ENCODE measurements at places on chromosomes 5 and 9.

DNA sequence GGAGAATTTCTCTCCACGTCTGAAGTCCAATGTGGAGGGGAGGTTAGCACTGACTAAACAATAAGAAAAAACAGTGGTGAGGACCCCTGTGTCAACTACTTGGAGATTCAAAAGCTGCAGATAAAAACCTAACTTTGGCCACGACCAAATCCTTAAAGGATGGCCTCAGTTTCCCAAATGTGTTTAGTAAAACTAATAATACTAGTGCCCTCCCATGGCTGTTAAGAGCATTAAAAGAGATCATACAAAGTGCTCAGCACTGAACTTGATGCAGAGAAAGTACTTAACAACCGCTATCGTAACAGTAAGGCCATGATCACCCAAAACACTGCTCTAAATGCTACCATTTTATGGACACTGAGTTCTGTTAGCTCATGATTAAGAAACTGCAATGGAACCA lies 288.4 kb downstream of the EBF1 start:
- no peak for DNase-seq

- DNase-seq: no peak
Observed at GRCh38 chr5:170538696-170539586, 35.1 kb downstream of the KCNIP1 start.

DNA sequence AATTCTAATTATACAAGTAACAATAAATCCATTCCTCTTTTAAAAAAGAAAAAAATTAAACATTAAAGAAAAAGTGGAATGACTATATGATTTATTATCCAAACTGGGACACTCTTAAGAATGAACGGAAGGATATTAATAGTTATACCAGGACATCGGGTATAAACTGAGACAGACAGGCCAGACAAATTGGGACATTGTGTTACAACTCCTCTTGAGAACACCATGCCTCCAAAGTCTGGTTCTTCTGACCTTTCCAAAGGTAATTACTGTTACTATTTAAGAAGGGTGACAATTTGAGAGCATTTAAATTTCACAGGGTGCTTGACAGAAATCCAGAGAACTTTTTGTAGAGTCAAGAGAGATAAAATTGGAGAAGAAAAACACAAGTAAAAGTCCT lies 132.1 kb upstream of the MARCHF11 start:
- DNase-seq: no peak

- DNase-seq: no peak
Observed at GRCh38 chr9:109497226-109498153, 617 bp downstream of the PTPN3 start.

- DNase-seq: no peak
Observed at GRCh38 chr9:128141604-128142003, 7.6 kb upstream of the LCN2 start.

GRCh38 chr9:116998305-116998704 lies 311.2 kb downstream of the TRIM32 start:
- no peak for DNase-seq

- DNase-seq: no peak
Observed at GRCh38 chr5:81334304-81335061, 33.1 kb downstream of the ZCCHC9 start.

DNA sequence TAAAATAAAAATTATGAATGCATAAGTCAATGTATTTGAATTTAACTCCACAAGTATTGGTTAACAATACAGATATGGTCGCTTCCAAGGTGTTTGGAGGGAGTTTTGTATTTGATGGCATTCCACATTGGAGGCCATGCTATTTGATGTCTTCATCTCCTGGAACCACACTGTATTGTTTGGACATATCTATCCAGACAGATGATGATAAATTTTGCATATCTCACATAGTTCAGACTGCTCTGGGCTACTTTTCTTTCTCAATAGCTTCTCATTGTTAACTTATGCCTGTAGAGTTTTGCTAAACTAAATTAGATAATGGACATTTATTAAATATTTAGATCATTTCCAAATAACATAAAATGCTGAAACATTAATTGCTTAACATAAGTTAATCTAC lies 58.0 kb downstream of the CDKN2A start:
- no peak for DNase-seq

- DNase-seq: no peak
Observed at GRCh38 chr5:58979090-58979489, 396.2 kb downstream of the RAB3C start.

DNA sequence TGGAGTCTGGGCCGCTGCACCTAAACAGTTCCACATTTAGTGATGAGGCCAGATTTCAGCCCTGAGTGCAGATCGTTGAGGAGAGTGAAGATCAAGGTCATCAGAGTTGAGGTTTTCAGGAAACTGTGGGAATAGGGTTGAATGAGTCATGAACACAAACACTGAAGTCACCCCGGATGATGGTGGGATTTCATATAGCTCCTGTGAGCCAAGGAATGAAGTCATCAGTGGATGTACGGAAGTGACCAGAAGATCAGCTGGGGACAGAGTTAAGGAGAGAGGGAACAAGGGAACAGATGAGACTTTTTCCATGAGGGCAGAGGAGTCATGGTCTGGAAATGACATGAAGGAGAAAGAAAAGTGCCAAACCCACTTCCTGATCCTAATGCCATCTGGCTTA lies 36.5 kb downstream of the PALM2AKAP2 start:
- no peak for DNase-seq

DNA sequence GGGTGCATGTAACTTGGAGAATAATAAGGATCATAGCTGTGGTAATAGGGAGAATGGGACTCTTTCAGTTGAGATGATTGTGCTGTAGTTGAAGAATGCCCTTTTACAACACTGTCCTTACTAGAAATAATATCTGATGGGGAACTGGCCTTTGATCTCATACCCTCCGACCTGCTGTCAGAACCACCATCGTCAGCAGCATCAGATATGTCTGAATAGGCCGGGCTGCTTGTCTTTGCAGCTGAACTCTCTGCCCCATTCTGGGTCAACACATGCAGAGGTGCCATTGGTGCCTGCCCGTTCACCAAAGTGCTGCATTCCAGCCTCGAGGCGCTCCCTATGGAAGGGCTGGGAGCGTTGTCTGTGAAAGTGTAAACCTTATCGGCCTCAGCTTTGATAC lies 99.1 kb downstream of the ZNF608 start:
- DNase-seq: no peak

- DNase-seq: no peak
Observed at GRCh38 chr5:146718609-146719008, 159.9 kb downstream of the PPP2R2B start.

DNA sequence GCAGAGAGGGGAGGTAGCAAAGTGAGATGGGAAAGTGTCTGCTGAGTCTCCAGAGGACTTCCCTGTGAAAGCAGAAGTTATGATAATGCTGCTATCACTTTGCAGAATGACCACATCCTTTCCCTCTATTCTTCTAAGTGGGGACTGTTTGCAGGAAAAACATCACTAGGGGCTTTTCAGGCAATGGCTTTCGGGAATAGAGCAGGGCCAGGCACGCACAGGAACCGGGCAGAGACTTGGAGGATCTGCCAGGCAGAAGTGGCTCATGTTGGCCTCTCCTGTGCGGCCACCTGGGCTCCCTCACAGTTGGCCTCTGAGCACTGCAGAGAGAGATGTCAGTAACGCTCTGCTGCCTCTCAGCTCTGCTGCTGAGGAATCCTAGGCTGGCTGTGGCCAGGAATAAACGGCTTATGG lies 214.7 kb downstream of the MAST4 start:
- DNase-seq: no peak

- DNase-seq: no peak
Observed at GRCh38 chr5:178322736-178323540, 90.3 kb upstream of the PHYKPL start.

DNA sequence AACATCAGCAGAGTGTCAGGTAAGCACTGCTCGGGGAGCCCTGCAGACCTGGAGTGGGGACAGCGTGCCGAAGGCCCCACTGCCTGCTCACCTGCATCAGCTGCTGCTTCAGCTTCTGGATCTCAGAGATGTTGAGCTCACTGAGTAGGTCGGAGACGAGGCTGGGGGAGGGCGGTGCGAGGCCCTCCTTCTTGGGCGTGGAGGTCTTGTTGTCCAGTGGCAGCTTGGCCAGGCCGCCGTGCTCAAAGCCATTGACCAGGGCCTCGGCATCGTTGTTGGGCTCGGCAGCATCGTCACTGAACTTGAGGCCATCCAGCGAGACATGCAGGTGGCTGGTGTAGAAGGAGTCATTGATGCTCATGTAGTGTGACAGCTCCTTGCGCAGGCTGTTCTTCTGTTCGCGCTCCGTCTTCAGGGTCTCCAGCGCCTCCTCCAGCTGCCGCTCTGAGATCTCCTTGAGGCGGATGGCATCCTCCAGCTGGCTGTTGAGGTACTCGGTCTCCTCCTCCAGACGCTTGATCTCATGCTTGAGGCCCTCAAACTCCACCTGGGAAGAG lies 44.3 kb downstream of the BICD2 start:
- DNase-seq: no peak

DNA sequence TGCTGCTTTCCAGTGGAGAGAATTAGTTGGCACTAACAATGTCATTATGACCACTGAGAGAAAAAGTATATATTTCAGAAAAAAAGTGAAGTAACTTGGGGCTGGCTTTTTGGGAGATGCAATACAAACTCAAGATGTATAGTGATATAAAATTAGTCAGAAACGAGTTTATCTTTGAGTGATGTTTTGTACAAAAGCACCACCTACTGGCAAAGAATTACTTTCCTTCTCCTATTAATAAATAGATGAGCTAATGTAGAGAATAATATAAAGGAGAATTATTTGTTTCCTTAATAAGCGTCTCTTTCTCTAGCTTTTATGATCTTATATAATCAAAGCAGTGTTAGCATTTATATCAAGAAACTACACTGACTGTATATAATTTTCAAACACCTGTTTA lies 158.8 kb downstream of the MEF2C start:
- DNase-seq: no peak

DNA sequence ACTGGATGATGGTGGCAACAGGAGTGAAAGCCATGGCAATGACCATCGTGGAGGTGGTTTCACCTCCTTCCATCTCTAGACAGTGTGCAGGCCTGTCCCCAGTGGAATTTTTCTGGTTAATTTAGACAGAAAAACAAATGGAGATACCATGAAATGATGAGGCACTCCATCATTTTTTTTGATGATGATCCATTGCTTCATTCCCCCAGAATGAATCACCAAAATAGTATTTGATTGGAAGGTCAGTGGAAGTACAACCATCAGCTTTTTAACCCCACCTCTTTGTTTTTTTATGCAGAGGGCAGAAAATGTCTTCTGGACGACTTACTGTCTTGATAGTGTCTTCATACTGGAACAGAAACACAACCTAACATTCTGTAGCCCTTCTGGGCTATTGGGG lies 42.6 kb upstream of the ADRA1B start:
- no peak for DNase-seq

DNA sequence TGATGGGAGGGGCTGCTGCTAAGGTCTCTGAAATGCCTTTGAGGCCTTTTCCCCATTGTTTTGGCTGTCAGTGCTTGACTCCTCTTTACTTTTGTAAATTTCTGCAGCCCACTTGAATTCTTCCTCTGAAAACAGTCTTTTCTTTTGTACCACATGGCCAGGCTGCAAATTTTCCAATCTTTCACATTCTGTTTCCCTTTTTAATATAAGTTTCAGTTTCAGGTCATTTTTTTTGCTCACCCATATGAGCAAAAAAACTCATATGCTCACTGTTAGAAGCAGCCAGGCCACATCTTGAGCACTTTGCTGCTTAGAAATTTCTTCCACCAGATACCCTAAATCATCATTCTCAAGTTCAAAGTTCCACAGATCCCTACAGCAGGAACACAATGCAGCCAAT lies 234.6 kb upstream of the ADRA1B start:
- DNase-seq: no peak

DNA sequence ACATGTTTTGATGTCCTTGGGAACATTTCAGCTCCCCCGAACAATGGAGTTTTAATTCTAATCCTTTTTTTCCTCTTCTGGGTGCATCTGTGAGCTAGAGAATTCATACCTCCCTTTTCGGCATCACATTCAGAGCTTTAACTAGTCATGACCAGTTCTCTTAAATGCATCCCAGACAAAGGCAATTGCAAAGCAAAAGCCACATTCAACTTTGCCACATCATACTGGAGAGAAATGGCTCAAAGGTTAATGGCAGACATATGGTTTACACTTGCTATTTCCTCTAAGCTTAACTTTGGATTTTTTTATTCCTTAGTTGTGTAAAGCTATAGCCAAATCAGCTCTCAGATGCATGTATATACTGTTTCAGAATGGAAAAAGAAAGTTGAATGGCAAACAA lies 153.3 kb downstream of the ESM1 start:
- DNase-seq: no peak

DNA sequence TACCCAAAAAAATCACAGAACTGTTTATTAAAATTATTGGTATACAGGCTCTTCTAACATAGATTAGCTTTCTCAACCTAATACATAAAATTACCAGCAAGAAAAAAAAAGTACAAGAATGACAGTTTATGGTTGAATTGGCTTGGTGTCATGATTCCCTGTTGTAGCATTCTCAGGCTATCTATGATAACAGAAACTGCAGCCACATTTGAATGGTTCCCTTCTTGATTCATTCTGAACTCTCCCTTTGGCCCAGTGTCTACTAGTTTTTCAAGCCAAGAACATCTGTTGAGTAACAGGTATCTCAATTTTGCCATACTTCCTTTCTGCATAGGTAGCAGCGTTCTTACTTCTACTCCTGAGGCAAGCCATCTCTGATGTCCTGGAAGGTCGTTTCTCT lies 3.0 kb downstream of the SPIN1 start:
- DNase-seq: no peak

DNA sequence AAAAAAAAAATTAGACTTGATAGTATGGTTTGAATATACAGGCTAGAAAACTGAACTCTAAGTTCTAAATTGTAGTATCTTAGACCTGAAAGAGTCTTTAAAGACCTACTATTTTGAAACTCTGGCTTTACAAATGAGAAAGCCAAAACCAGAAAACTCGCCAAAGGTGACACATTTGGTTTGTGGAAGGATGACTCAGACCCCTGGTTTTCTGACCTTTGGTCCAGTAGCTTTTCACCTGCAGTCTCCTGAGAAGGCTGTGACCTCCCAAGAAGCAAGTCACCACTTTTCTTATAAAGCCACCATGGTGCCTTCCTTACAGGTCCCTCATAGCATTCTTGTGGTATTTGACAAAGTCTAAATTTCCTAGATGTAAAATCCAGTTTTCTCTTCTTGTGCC lies 102.1 kb upstream of the CEP78 start:
- no peak for DNase-seq
